ENCODE measurements at places on chromosomes 7 and 10.

- no peak for DNase-seq
Measured at GRCh38 chr10:130400890-130401289, 264.7 kb downstream of the GLRX3 start.

- DNase-seq = no peak
Measured at GRCh38 chr7:66245008-66245407, 39.9 kb downstream of the TPST1 start.

GRCh38 chr7:95190515-95190914, 133.8 kb downstream of the PON1 start:
- DNase-seq = no peak

DNA sequence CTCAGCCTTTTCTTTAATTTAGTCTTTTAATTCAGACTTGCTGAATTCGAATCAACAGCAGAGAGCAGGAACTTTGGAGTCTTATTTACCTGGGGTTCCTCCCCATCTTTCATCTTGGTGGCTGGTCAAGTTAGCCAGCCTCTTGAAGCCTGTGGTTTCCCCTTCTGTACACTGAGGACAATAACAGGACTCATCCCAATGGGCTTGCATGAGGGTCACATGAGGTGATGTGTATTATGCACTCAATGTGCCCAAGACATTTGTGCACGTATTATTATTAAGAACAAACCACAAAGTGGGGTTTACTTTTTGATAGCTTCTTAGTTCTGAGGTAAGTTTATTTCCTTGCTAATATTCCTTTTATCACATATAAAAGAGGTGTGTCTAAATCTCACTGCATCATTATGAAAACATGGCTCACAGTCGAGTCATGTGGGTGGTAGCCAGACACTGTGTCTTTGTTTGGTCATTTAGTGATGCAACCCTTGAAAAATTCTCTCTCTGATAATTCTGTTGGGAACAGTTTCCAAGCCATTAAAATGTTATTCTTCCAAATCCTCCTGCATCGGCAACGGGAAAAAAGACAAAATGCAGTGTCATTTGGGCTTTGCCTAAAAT, 86.5 kb upstream of the GRB10 start:
- DNase-seq = no peak

DNA sequence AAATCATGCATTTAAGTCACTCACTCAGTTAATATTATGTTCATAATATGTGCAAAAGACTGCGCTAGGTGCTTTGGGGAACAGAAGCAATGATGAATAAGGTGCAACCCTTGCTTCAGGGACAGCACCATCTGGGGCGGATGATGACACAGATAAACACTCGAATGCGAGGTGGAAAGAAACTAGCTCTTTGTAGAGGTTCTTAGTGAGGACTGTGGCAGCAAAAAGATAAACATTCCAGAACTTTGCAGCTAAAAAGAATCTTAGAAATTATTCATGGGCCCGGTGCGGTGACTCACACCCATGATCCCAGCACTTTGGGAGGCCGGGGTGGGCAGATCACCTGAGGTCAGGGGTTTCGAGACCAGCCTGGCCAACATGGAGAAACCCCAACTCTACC, 29.8 kb upstream of the CHST15 start:
- DNase-seq = no peak

- DNase-seq = no peak
Measured at GRCh38 chr7:84484502-84485079, 290.0 kb upstream of the SEMA3A start.

- peak; percentile 7 for DNase-seq
Measured at GRCh38 chr7:25124465-25125136, 459 bp downstream of the CYCS start.

DNA sequence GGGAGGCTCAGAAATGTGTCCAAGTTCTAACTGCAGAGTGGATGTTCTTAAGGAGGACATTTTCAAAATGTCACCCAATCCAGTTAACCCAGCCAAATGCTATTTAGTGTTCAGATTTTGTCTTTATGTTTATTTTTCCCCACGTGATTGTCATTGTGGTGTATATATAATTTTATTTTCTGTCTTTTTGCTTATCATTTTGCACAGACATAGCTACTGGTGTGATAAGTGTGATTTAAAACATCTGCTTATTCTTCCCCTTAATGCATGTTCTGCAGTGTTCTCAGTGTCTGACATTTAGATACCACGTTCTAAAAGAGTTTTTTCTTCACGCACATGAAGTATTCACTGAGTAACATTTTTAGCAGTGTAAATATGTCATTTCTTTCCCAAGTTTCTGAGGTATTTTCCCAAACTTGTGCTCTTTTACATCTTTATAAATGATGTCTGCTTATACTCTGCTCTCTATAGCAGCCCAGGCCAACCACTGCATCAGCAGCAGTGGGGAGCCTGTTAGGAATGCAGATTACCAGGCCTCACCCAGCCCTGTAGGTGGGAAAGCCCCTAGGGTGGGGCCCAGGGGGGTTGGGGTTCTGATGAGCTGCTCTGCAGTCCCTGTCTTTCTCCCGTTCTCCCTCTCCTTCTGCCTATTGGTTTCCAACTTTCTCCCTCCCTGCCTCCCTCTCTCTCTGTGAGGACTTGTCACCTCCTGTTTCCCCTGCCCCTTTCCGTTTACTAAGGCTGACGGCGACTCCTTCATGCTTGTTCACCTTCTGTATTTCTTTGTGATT, 20.8 kb downstream of the ADCY1 start:
- DNase-seq = no peak
